NCI-H146 (cell line): ENCODE measurements at places on chromosomes 3 and 15.

DNA sequence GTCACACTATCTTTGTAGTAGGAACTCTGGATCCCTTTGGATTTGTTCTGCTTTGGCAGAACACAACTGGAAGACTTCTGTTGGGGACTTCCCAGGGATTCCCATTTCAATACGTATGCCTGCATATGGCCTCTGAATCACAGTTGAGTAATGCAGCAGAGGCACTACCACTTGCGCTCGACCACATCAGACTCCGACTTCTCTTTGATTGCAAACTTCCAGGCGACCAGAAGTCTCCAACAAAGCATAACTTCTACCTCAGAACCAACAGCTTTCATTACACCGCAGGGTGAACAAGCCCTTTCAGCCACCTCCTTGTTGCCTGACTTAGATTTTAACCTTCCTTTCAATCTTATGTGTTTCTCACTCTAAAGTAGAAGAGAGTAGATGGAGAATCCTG is 924.4 kb downstream of the IGSF11 start:
- DNase-seq, result no peak

GRCh38 chr15:48131324-48131723 is 10.5 kb downstream of the SLC24A5 start:
- no peak for DNase-seq

DNA sequence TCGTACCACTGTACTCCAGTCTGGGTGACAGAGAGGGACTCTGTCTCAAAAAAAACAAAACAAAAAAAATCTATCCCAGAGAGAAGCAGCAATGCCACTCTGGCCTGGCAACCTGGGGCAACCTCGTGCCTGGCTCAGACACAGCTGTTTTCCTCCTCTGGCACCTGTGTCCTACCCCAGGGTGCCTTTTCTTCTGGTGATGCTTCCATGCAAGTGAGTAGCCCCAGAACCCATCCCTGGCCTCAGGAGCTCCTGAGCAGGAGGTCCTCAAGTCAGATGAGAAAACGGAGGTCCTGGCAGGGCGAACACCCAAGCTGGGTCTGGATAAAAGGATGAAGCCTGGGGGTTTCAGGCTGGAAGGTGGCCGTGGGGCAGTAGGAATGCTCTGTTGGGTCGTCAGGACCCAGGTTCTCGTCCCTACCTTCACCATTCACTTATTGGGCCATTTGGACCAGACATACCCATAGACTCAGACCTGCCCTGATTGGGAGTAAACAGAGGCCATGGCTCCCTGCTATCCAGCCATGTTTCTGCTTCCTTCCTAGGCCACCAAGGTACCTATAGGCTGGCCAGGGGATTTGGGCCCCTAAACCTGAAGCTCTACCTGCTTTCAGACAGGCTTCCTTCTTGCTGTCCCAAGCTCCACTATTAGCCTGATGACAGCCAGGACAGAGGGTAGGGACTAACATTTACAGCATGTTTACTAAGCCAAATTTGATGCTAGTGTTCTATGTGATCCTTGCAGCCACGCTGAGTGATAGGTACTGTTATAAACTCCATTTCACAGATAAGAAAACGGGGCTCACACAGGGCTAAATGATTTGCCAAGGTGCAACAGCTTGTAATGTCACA is 102.2 kb downstream of the DAPK2 start:
- no peak for DNase-seq

- no peak for DNase-seq
Observed at GRCh38 chr3:96209699-96210098, 604.7 kb upstream of the EPHA6 start.

- no peak for DNase-seq
Observed at GRCh38 chr3:140994316-140994715, 52.7 kb downstream of the SLC25A36 start.

DNA sequence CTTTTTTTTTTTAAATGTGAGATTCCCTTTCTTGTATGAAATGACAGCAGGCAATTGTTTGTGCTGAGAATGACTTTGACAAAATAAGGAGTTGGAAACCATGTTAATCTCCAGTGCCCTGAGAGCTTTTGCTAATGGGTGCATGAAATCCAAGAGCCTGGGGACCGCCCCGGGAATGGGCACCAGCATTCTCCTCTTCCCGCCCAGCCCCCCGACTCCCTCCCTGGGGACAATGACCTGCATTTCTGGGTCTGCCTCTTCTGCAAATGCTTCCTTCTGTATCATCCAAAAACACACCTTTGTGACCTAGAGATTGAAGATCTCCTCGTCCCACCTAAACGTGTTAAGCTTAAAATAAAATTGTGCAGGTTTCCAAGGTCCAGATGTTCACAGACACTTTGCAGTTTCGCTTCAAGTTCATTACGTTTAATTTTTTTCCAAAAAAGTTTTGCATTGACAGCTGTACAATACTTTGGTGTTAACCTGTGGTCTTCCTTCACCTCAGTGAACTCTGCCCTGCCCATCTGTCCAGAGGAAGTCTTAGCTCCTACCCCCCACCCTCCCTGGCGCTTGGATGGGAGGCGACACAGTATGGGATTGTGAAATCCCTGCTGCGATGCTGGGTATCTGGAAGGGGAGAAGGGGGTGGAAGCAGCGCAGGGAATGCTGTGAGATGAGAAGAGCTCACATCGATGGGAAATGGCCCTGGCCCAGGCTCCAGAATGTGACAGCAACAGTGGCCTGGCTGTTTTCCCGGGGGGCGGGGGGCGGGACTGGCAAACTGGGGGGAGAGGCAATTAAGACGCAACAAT is 50.1 kb downstream of the TLE3 start:
- DNase-seq, result no peak

DNA sequence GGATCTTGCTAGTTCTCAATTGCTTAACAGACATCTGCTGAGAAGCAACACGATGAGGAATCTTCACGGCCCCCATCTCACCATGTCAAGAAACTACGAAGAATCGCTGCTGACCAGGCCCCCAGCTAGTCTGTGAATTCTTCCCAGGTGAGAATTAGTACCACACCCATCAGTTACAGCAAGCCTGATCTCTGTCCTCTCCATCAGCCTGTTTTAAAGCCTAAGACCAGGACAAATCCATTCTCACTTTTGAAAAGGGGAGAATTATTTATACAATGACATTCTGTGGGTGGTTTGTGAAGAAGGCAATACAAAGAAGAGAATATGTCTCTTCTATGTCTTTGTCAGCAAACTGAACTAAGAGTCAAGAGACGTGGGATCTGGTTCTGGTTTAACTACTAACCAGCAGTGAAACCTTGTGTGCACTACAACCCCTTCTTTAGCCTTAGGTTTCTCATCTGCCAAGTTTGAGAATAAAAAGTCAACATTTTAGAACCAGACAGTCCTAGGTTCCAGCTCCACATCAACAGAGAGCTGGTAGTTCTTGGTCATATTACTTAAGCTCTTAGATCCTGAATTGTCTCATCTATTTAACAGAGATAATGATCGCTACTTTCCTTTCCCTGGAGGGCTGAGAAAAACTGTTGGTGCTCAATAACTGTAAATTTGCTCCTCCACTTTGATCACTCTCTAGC is 160.4 kb upstream of the RORA start:
- DNase-seq, result no peak

GRCh38 chr3:109382588-109382987 is 45.2 kb upstream of the DPPA4 start:
- DNase-seq, result no peak

DNA sequence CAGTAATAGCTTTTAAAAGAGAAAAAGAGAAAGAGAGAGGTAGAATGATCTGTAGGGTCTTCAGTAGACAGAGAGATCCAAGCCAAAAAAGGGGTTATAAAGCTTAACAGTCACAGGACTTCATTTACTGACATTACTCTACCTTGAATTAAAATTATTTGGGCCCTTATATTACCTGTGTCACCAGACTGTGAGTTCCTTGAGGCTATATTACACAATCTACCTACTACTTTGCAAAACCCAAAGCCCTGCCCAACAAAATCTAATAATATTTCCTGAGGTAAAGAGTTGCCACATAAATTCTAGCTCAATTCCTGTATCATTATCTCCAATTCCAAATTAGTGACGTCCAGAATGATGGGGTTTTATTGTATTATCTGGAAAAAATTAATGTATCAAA is 1.9 kb downstream of the UBR1 start:
- no peak for DNase-seq

GRCh38 chr3:72436863-72437592 is 411.2 kb downstream of the SHQ1 start:
- DNase-seq, result no peak

DNA sequence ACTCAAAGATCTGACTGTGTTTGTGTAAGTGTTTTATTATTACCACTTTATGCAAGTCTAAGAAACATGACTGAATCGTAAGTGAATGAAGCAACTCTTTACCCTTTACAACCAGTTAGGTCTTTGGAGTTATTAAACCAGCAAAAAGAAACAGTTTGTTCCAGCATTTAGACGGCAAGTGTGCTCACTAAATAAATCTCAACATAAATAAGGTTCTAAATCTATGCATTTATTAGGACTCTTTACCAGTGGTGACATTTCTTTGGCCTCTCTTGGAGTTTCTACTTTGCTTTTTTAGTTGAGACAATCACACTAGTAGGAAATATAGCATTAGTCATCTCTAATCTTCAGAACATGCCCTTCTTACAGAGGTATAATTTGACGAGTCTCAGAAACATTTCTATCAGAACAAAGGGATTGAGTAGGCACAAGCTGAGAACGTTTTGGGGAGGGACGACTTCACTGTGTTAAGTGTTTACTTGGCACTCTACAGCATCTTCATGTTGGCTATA is 739.9 kb upstream of the NR2F2 start:
- DNase-seq, result no peak

- DNase-seq, result peak; percentile 21
Observed at GRCh38 chr3:24303057-24303754, 191.4 kb downstream of the THRB start.

GRCh38 chr15:49110158-49110944 is 45.0 kb downstream of the COPS2 start:
- DNase-seq, result no peak

- DNase-seq, result no peak
Observed at GRCh38 chr3:46674031-46674845, 19.2 kb downstream of the ALS2CL start.

- peak; percentile 61 for DNase-seq
Observed at GRCh38 chr3:14989943-14990779, 42.8 kb downstream of the NR2C2 start.

GRCh38 chr3:130601442-130601971 is 84.5 kb downstream of the COL6A6 start:
- DNase-seq, result no peak

DNA sequence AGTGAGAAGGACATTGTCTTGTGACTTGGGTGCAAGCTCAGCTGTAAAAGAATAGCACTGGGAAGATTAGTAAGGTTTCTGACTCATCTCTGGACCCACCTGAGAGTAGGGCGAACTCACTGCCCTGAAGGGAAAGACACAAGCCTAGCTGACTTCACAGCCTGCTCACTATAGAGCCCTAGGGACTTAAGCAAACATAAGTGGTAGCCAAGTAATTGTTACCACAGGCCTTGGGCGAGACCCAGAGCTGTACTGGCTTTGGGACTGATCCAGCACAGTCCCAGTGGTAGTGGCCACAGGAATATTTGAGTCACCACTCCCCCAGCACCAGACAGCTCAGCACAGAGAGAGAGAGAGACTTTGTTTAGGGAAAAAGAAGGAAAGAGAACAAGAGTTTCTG is 429.9 kb downstream of the TBL1XR1 start:
- no peak for DNase-seq

DNA sequence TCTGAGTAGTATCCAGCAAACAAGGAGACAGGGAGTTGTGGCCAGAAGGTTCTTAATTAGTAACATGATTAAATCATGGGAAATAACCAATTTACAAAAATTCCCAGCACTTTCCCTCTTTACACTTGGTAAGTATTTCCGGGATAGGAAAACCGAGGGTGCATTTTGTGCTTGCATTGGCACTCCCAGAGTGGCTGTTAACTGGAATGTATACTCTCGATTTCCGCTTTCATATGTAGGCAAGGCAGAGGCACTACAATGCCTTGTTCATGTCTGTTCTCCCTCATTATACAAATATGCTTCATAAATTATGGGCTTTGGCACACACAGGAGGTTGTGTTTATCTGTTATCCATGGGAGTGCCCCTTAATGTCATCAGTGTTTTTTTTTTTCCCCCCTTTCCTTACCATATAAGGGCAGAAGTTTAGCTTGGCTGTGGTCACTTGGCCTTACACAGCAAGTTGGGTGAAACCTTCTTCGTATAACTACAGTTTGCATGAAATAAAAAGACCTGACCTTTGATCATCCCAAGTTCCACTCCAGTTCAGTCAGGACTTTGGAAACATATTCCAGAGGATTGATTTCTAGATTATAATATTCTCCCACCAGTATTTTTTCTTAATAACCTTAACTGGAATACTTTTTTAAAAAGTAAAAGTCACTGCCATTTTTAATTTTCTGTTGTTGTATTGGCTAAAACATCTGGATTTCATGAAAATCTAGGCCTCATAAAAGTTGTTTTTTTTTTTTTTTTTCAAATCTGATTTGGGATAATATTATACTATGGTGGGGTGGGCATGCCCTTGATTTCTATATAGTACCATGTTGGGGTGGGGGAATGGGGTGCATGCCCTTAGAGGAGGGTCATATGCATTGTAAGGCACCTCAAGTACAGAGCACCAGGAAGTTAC is 8.9 kb downstream of the TPM1 start:
- DNase-seq, result peak; percentile 72

- peak; percentile 18 for DNase-seq
Observed at GRCh38 chr3:161915418-161915750, 418.8 kb downstream of the OTOL1 start.

GRCh38 chr3:52845157-52845556 is 10.3 kb upstream of the MUSTN1 start:
- peak; percentile 4 for DNase-seq

- DNase-seq, result no peak
Observed at GRCh38 chr3:53083521-53083920, 37.6 kb upstream of the SFMBT1 start.

- no peak for DNase-seq
Observed at GRCh38 chr3:121482660-121483059, 63.1 kb downstream of the POLQ start.

GRCh38 chr15:95284933-95285421 is 1045.5 kb upstream of the NR2F2 start:
- DNase-seq, result no peak

- DNase-seq, result no peak
Observed at GRCh38 chr15:31292391-31293015, 34.1 kb upstream of the KLF13 start.

GRCh38 chr3:120148187-120148949 is 54.1 kb upstream of the GSK3B start:
- peak; percentile 90 for DNase-seq

GRCh38 chr3:134327594-134327975 is 46.7 kb downstream of the AMOTL2 start:
- DNase-seq, result no peak

GRCh38 chr3:122912772-122913538 is 114.6 kb downstream of the SEMA5B start:
- DNase-seq, result no peak

- DNase-seq, result no peak
Observed at GRCh38 chr15:88949734-88950400, 36.7 kb upstream of the MFGE8 start.
